ENCODE measurements at places on chromosomes 11 and 22. TPM values are rescaled to one million over a fixed set of nuclear protein-coding genes. Genes with fewer than 3 reads are reported as not detected.

Gene DEUP1
- 1.3 TPM for total RNA-seq

Gene TYR
- total RNA-seq, result 65.3 TPM

Gene MRGPRF
- total RNA-seq, result 14.6 TPM

Gene RFPL3
- not detected for total RNA-seq

Gene P2RX6
- total RNA-seq, result 2.2 TPM

Gene FAM227A
- 23.3 TPM for total RNA-seq

Gene CCDC116
- total RNA-seq, result 0.27 TPM

Gene C11orf86
- total RNA-seq, result not detected

Gene RBMXL2
- not detected for total RNA-seq

Gene KIF18A
- 8.7 TPM for total RNA-seq

Gene DNAL4
- total RNA-seq, result 25.4 TPM

Gene PUS3
- total RNA-seq, result 15.2 TPM

Gene SLN
- 136 TPM for total RNA-seq

Gene ARFGAP3
- 60.7 TPM for total RNA-seq

Gene BIRC3
- 4.1 TPM for total RNA-seq

Gene TSPAN32
- 3.3 TPM for total RNA-seq

Gene RASL10A
- 2.9 TPM for total RNA-seq

Gene DUSP8
- 10.9 TPM for total RNA-seq

Gene MFNG
- 22.3 TPM for total RNA-seq

Gene XKR3
- not detected for total RNA-seq

Gene OR52E8
- not detected for total RNA-seq

Gene FGF3
- not detected for total RNA-seq

Gene GAS2
- total RNA-seq, result 60.0 TPM

Gene MMP3
- not detected for total RNA-seq

Gene TMEM225
- total RNA-seq, result not detected

Gene SNX32
- 3.1 TPM for total RNA-seq

Gene MTA2
- 81.5 TPM for total RNA-seq

Gene DKK3
- total RNA-seq, result 532 TPM

Gene MMP27
- 1.2 TPM for total RNA-seq

Gene CHRDL2
- total RNA-seq, result not detected

Gene PTGDR2
- 0.55 TPM for total RNA-seq

Gene C1QTNF4
- 18.5 TPM for total RNA-seq

Gene TEX54
- total RNA-seq, result not detected

Gene PISD
- total RNA-seq, result 45.3 TPM

Gene UBQLNL
- total RNA-seq, result 1.2 TPM

Gene PYGM
- total RNA-seq, result 24.2 TPM

Gene FOLR3
- total RNA-seq, result not detected

Gene DNAJB7
- total RNA-seq, result not detected

Gene SYT8
- 9.7 TPM for total RNA-seq

Gene KLHL35
- 16.1 TPM for total RNA-seq

Gene MN1
- total RNA-seq, result 40.6 TPM

Gene JAML
- 3.3 TPM for total RNA-seq

Gene KCNJ1
- not detected for total RNA-seq

Gene TPBGL
- total RNA-seq, result not detected

Gene CASP12
- 0.27 TPM for total RNA-seq

Gene MRPL11
- 27.0 TPM for total RNA-seq

Gene KRTAP5-7
- not detected for total RNA-seq

Gene MS4A12
- total RNA-seq, result not detected

Gene VPREB1
- 0.66 TPM for total RNA-seq

Gene ACCS
- total RNA-seq, result 28.9 TPM

Gene GAB4
- total RNA-seq, result not detected

Gene SCN2B
- total RNA-seq, result 7.4 TPM

Gene MAPK8IP2
- total RNA-seq, result 22.7 TPM
